Colonic mucosa (tissue), 4 donors: ENCODE measurements at places on chromosomes 5 and 9.

GRCh38 chr9:2984491-2984890 is 140.6 kb upstream of the PUM3 start:
- DNase-seq, result no peak

GRCh38 chr5:132102944-132103331 is 29.3 kb downstream of the CSF2 start:
- DNase-seq, result no peak

- DNase-seq, result peak; percentile 66
These were observed 6.9 kb upstream of the TPM2 start for GRCh38 chr9:35696520-35697215.

GRCh38 chr9:133604214-133604613 is 5.0 kb downstream of the FAM163B start:
- DNase-seq, result no peak

GRCh38 chr9:97398999-97399758 is 12.7 kb upstream of the TDRD7 start:
- peak; percentile 82 for DNase-seq

DNA sequence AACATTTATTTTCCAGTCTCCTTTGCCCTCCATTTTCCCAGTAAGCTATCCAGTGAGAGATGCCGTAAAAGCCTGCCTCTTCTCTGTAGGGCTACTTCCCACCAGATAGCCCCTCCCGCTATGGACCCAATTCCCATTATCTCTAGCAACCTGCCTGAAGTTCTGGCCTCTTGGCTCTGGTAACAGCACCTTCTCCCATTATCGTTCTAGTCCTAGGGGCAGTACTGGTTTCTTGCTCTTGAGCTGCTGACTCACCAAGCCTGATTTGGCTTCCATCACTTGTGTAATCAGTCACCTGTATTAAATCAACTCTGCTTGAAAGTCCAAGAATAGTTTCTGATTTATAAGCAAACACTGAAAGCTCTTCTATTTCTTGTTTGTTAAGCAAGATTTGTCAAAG is 42.8 kb upstream of the PARP8 start:
- no peak for DNase-seq

DNA sequence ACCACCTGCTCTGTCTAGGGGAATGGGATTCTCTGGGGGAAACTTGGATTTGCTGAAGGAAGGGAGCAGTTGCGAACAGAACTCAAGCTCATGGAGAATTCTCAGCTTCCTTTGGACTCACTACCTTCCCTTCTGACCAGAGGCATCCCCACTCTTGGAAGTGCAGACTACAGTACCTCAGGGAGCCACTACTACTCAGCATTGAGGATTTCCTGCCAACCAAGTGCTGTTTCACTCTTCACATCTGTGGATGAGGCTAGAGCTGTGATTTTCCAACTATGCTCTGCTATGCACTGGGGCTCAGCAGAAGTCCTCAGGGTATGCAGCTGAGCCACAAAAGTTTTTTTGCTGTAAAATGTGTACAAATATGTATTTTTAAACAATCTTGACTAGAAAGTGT is 43.9 kb downstream of the MACROH2A1 start:
- no peak for DNase-seq

DNA sequence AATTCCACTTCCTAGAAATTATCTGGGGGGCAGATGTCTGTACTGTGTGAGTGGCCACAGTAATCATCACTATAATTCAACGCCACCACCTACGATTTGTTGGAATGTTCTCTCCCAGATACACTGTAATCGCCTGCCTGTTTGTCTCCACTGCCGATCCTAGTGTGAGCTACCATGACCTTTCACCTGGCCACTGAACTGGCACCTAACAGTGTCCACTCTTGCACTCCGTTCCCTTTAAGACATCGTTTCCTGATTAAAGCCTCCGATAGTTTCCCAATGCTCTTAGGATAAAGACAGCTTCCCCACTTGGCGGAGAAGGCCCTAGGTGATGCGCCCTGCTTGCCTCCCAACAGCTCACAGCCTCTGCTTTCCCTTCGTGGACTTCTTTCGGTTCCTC is 4.0 kb downstream of the PHYKPL start:
- no peak for DNase-seq

DNA sequence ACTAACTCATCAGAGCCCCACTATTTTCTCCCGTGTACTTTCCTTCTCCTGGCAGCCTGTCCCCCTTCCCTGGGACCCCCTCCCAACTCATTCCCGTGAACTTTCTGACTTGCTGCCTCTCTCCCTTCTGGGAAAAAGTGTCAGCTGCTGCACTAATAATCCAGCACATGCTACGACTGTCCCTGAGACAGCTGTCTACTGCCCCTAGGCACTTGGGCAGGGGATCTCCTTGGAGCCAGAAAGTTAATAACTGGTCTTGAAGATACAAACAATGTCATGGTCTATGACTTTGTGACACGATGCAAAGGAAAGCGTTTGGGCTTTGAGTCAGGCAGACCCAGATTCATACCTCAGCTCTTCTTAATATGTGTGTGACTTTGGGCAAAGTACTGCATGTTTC is 10.1 kb upstream of the RNF183 start:
- DNase-seq, result no peak

DNA sequence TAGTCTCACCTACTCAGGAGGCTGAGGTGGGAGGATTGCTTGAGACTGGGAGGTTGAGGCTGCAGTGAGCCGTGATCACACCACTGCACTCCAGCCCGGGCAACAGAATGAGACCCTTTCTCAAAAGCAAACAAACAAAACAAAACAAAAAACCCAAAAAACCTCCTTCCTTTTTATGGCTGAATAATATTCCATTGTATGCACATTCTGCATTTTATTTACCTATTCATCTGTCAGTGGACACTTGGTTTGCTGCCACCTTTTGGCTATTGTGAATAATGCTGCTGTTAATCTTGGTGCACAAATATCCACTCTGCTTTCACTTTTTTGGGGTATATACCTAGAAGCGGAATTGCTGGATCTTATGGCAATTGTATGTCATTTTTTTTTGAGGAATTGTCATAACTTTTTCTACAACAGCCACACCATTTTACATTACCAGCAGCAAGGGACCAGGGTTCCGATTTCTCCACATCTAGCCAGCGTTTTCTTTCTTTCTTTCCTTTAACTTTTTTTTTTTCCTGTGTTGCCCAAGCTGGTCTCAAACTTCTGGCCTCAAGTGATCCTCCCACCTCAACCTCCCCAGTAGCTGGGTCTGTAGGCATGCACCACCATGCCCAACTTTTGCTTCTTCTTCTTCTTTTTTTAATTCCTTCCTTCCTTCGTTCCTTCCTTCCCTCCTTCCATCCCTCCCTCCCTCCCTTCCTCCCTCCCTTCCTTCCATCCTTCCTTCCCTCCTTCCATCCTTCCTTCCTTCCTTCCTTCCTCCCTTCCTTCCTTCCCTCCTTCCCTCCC is 30.6 kb downstream of the NKX2-5 start:
- DNase-seq, result peak; percentile 25
